ENCODE measurements at places on chromosomes 2 and 18. TPM values are rescaled to one million over a fixed set of nuclear protein-coding genes. Genes with fewer than 3 reads are reported as not detected.

Gene FOXD4L1
- total RNA-seq: 0.31 TPM

Gene CAMKMT
- 4.7 TPM for total RNA-seq

Gene UCN
- total RNA-seq: 2.2 TPM

Gene SULT1C2
- 0.36 TPM for total RNA-seq

Gene PAX3
- not detected for total RNA-seq

Gene C2orf78
- total RNA-seq: not detected

Gene UBE2E3
- total RNA-seq: 71.3 TPM

Gene PECR
- 16.8 TPM for total RNA-seq

Gene TMEM200C
- not detected for total RNA-seq

Gene SPHKAP
- not detected for total RNA-seq

Gene ADRA2B
- total RNA-seq: 0.08 TPM

Gene RPRM
- not detected for total RNA-seq

Gene EFR3B
- 17.9 TPM for total RNA-seq

Gene CD207
- not detected for total RNA-seq

Gene LRP2
- 0.06 TPM for total RNA-seq

Gene REG3A
- total RNA-seq: not detected

Gene ATP9B
- 18.5 TPM for total RNA-seq

Gene FIGN
- total RNA-seq: 3.3 TPM

Gene CTIF
- total RNA-seq: 13.5 TPM

Gene MROH2A
- 0.32 TPM for total RNA-seq

Gene DSG3
- not detected for total RNA-seq

Gene ITGB6
- 0.89 TPM for total RNA-seq

Gene ALPP
- total RNA-seq: 0.37 TPM

Gene MC4R
- not detected for total RNA-seq

Gene ATP6V1B1
- total RNA-seq: 2.2 TPM

Gene MARCHF4
- total RNA-seq: 62.0 TPM

Gene C18orf32
- 21.0 TPM for total RNA-seq

Gene SEPTIN10
- total RNA-seq: 73.0 TPM

Gene SLC11A1
- 0.28 TPM for total RNA-seq

Gene SLC5A7
- total RNA-seq: not detected

Gene RGPD3
- total RNA-seq: 0.13 TPM

Gene NTSR2
- total RNA-seq: not detected

Gene HRH4
- total RNA-seq: not detected

Gene SANBR
- total RNA-seq: 15.5 TPM

Gene ZNF385B
- 0.20 TPM for total RNA-seq

Gene GNAL
- total RNA-seq: 7.8 TPM

Gene SCN7A
- total RNA-seq: not detected

Gene MSGN1
- total RNA-seq: not detected

Gene NAT8
- not detected for total RNA-seq

Gene ABCG5
- total RNA-seq: not detected

Gene EGR4
- total RNA-seq: 0.27 TPM

Gene NMS
- not detected for total RNA-seq

Gene ANKRD30B
- not detected for total RNA-seq
